K562 (cell line): ENCODE measurements at places on chromosomes 12 and 14. TPM values are rescaled to one million over a fixed set of nuclear protein-coding genes. Genes with fewer than 3 reads are reported as not detected.

The PYGL gene
- total RNA-seq, result 9.4 and 10.8 TPM in 2 replicates

The INSM2 gene
- not detected in 2 replicates for total RNA-seq

The ARHGEF40 gene
- total RNA-seq, result 4.6 and 6.3 TPM in 2 replicates

The ERGIC2 gene
- total RNA-seq, result 56.3 and 61.0 TPM in 2 replicates

The CBX5 gene
- total RNA-seq, result 72.6 and 82.3 TPM in 2 replicates

The ZBTB42 gene
- total RNA-seq, result 7.4 and 8.5 TPM in 2 replicates

The AGAP2 gene
- total RNA-seq, result 0.31 and 0.60 TPM in 2 replicates

The DCN gene
- 2.3 and 2.4 TPM in 2 replicates for total RNA-seq

The FOXM1 gene
- total RNA-seq, result 34.2 and 42.8 TPM in 2 replicates

The CSAD gene
- total RNA-seq, result 10.3 and 10.9 TPM in 2 replicates

The CYP27B1 gene
- total RNA-seq, result 2.6 and 4.2 TPM in 2 replicates

The RNU4-1 gene
- total RNA-seq, result 3,001 and 3,563 TPM in 2 replicates

The OASL gene
- total RNA-seq, result not detected in 2 replicates

The PNP gene
- total RNA-seq, result 119 and 130 TPM in 2 replicates

The IGF1 gene
- total RNA-seq, result 5.5 and 5.9 TPM in 2 replicates

The STAB2 gene
- total RNA-seq, result not detected in 2 replicates

The RTL1 gene
- not detected in 2 replicates for total RNA-seq

The LRRC10 gene
- total RNA-seq, result not detected in 2 replicates

The CISTR gene
- total RNA-seq, result not detected in 2 replicates

The MMP17 gene
- 18.0 and 20.1 TPM in 2 replicates for total RNA-seq

The FAM186B gene
- 0.18 TPM in 2 replicates for total RNA-seq

The TEDC1 gene
- total RNA-seq, result 20.1 and 25.7 TPM in 2 replicates

The BDKRB1 gene
- 0.09 and 0.20 TPM in 2 replicates for total RNA-seq

The ENDOU gene
- total RNA-seq, result not detected in 2 replicates

The RPL10L gene
- not detected in 2 replicates for total RNA-seq

The PWP1 gene
- 61.6 and 62.0 TPM in 2 replicates for total RNA-seq

The C1S gene
- 0.84 and 1.2 TPM in 2 replicates for total RNA-seq

The TPH2 gene
- not detected in 2 replicates for total RNA-seq

The LBHD2 gene
- total RNA-seq, result not detected in 2 replicates
